ENCODE measurements at places on chromosomes 6 and 20.

DNA sequence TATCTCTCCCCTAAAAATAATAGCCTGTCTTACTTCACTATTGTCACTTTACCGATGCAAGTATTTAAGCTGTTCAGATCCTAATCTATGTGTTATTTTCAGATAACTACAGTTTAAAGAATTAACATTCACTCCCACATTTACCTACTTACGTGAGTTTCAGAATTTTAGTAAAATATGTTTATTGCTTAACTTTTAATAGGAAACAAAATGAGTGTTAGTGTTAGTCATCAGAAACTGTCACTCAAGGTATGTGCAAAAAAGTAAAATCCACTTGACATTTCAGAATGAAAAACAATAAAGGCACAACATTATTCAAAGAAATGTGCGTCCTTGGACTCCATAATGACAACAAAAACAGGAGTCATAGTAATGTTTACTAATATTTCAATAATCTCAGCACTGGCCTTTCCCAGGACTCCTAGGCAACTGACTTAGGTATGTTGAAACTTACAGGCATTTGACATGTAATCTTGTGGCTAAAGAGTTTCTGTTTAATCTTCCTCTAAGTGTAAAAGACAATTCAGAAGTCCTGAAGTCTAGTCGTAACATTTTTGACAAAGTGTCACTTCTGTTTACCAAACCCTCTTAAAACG, 4.5 kb downstream of the ATXN1 start:
- DNase-seq = no peak

DNA sequence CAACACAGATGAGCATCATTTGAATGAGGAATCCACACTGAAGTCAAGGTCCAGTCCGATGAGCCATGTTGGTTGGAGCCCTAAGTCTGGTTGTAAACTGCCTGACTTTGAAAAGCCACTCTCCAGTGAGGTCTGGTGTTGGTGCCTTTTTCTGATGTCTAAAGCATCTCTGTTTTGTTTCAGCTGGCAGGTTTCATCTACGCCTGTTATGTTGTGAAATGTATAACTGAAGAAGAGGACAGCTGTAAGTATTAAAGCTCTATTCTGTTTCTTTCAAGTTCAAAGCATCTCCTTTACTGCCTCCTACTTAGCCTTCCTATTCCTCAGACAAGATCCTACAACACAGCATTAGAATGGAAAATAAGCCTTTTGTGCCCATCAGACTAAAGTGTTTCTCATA, 171.1 kb upstream of the RNF217 start:
- DNase-seq = no peak

GRCh38 chr6:5626727-5627426, 365.6 kb downstream of the FARS2 start:
- no peak for DNase-seq

GRCh38 chr20:11754451-11754850, 163.2 kb upstream of the BTBD3 start:
- DNase-seq = no peak

- DNase-seq = no peak
Measured at GRCh38 chr20:57187068-57187634, 79.3 kb downstream of the BMP7 start.

- DNase-seq = no peak
Measured at GRCh38 chr6:168283686-168284025, 35.9 kb downstream of the DACT2 start.

- no peak for DNase-seq
Measured at GRCh38 chr20:35604449-35604747, 11.2 kb upstream of the SPAG4 start.

GRCh38 chr6:143872201-143872600, 7.9 kb downstream of the ZC2HC1B start:
- no peak for DNase-seq

- DNase-seq = no peak
Measured at GRCh38 chr20:31841928-31842327, 3.5 kb downstream of the FOXS1 start.

DNA sequence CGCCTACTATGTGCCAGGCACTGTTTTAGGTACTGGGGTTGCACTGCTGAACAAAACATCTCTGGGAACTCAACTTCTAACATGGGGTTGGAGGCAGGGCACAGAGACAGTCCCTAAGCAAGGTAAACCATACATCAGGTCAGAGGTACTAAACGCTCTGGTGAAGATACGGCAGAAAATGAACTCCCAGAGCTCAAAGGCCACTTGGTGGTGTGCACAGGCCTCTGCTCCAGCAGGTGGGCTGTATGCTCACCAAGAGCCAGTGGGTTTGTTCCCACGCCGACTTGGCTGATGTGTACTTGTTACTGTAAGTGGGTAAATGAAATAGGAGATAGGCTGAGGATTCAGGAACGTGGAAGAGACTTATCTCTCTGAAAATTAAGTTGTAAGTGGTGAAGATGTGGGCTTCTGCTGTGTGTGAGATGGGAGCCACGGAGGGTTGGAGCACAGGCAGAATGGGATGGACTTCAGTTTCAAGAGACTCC, 133.4 kb downstream of the PREX1 start:
- no peak for DNase-seq

DNA sequence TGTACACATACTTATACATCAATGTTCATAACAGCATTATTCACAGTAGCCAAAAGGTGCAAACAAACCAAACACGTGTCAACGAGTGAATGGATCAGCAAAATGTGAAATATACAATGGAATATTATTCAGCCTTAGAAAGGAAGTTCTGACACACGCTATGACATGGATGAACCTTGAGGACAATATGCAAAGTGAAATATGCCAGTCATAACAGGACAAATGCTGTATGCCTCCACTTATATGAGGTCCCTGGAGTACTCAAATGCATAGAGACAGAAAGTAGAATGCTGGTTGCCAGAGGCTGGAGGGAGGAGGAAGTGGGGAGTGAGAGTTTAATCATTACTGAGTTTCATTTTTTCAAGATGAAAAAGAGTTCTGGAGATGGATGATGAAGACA, 37.8 kb upstream of the IGF2R start:
- DNase-seq = no peak

DNA sequence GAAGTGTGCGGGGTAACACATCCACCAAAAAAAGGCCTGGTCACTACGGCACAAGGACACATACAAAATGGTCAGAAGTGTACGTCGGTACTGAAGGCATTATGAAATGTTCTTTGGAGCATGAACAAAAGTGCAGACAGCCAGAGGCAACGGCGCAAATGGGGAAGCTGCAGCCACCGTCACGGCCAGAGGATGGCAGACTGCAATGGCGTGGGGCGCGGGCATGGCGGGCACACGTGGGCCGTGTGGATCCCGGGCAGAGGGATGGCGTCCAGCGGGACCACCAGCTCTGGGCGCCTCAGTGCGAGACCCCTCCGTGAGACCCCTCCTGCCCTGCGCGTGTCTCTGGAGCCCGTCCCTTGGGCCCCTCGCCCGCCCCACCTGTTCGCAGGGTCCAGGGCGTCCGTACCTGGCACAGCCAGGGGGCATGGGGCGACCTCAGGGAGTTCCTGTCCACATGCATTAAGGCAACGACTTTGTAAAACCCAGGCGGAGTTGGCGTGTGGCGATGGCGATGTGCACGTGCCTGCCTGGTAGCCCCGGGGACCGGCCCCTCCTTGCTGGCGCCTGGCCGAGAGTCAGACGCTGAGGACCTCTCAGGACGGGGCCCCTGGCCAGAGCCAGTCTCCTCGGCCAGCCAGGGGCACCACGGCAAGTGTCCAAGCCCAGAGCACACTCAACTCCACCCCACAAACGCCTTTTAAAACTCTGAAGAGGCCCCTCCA, 39.5 kb upstream of the CHRNA4 start:
- no peak for DNase-seq

GRCh38 chr6:125314009-125314581, 12.3 kb upstream of the HDDC2 start:
- no peak for DNase-seq

GRCh38 chr6:45900808-45901752, 114.6 kb downstream of the CLIC5 start:
- no peak for DNase-seq

DNA sequence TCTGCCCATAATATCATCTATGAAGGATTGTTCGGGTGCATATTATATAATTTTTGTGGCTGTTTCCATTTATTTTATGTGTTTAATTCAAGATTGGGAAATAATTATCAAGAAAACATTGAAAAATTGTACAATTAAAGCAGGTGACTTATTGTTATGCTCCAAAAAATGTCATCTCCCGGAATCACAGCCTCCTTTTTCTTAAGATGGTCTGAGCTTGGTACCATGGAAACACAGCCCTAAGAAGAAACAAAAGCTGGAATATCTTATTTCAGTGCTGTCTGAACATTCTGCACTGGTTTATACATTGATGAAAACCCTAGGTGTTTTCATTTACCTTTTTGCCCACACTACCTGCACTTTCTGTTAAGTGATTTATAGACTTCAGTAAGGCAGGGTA, 367.2 kb downstream of the ARHGAP18 start:
- no peak for DNase-seq

GRCh38 chr6:41167173-41167963, 4.5 kb upstream of the TREM2 start:
- no peak for DNase-seq
